SJSA1 (cell line): ENCODE measurements at places on chromosomes 4 and X.

DNA sequence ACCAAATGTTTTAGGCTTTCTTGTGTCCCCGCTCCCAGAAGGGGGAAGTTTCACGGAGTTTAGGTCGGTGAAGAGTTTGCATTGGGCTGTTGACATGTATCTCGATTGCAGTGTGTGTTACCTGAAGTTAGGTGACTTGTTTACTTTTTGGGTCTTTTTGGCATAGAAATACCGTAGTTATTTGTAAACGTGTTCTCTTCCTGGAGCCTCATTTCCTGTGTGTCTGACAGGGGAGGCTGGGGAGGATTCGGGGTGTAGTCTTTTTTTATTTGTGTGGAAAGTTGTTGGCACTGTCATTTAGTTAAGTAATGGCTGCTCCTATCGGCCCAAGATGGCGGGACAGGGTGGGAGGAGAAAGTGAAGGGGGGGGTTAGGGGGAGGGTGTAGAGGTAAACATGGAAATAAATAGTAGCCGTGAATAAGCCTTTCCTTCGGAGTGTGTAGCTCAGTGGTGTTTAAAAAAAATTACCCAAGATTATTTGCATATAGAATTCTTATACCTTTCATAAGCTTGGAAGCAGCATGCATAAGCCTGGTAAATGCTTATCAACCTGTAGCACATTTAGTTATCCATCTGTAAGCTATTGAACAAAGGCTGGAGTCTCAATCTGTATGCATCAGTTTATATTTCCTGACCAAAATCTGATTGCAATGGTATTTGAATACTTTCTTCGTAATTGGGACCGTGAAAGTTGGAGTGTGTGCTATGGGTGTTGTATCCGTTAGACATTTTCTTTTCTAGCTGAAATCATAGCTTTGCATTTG, 1.6 kb downstream of the KDM6A start:
- peak; percentile 37 for DNase-seq

DNA sequence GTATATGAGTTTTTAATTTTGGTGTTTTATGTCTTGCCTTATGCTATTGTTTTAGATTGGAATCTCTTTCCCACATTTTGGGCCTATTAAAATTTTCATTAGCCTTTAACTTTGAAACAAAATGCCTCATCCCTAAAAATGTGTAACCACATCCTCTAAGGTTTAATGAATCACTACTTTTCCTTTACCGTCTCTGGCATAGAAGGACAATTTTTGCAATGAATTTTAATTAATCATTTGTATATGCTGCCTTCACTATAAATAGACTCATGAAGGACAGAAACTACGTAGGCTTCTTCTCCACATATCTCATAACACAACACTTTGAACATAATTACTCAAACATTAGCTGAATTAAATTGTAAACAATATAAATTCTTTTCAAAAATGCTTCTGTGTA, 421.5 kb downstream of the NLGN4X start:
- no peak for DNase-seq

DNA sequence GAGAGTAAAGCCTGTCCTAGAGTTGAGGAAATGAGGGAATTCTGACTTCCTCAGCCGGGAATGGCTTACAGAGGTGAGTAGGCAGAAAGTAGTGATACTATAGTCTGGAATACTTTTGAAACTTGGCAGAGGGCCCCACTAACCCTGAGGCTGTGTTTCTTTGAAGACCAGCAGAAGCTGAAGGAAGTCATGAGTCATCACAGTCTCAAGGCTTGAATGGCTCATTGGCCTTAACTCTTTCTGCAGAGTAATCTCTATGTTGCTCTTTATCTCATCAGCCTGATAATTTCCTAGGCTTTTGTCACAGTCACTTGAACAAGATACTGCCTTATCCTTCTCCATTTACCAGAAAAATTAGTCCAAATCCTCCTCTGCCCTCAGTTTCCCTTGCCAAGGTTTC, 80.8 kb downstream of the ANKRD50 start:
- DNase-seq = peak; percentile 84

- DNase-seq = no peak
These were observed 120.8 kb downstream of the SH2D1A start for GRCh38 chrX:124467202-124467601.

GRCh38 chrX:108945883-108946523, 209.6 kb upstream of the IRS4 start:
- no peak for DNase-seq

DNA sequence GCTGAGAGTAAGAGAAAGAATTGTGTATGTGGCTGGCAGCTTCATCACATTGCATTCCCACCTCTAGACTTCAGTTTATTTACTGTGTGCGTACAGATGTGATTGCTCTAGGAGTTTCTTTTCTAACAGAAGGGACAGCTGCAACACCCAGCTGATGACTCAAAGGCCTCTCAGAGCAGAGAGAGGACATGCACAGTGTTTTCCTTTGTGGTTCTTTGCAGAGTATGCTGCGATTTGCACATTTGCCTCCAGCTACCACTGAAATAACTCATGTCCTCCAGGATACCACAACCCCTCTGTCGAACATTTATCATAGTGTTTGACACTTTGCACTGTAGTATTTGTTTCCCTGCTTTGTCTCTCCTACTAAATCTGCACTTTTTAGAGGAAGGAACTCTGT, 294.1 kb downstream of the STIM2 start:
- DNase-seq = no peak

- peak; percentile 70 for DNase-seq
These were observed 41.2 kb downstream of the DCLK2 start for GRCh38 chr4:150119492-150119891.

DNA sequence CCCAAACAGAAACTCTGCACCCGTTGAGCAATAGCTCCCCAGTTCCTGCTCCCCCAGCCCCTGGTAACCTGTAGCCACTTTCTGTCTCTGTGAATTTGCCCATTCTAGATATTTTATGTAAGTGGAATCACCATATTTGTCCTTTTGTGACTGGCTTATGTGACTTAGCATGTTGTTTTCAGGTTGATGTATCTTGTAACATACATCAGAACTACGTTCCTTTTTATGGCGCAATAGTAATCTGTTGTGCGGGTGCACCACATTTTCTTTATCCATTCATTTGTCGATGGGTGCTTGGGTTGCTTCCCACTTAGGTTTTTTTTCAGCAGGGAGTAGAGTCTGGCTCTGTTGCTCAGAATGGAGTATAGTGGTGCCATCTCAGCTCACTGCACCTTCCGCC, 6.6 kb upstream of the PDZD4 start:
- no peak for DNase-seq

GRCh38 chrX:47198687-47199080, 5.1 kb downstream of the UBA1 start:
- no peak for DNase-seq

DNA sequence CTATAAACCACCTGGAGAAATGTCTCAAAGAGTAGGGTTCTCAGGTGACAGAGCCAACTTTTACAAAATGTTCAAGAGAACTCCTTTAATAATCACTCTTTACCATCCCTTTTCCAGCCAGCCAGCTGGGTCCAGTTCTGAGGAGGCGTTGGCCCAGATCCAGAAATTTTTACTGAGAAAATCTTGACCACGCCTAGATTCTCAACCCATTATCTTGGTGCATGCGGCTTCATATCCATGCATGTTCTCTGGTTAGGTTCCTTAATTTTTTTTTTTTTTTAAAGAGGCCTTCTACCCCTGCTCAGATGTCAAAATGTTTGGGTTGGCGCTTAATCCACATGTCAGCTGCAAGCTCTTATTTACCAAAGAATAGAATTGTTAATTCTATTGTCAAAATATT, 12.0 kb upstream of the MAP7D2 start:
- no peak for DNase-seq

DNA sequence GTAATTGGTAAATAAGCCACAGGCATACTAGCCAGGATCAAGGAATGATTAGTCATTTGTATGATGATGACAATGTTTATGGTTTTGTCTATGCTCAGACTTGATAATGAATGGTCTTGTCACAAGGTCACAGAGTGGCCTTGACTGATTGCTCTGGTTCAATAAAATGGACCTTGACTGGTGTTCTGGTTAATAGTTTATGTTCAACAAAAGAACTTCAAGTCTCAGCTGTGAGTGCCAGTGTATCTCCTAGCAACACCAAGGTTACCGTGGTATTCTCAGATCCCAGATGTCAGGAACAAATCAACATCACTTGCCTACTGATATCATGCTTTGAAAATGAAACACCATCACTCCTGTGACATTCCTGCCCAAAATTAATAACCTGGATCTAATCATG, 16.3 kb upstream of the LRAT start:
- no peak for DNase-seq

GRCh38 chr4:72496119-72496518, 72.9 kb downstream of the ADAMTS3 start:
- no peak for DNase-seq
